ENCODE measurements at places on chromosomes 7 and 10.

- no peak for DNase-seq
These were observed 105.8 kb upstream of the ANK3 start for GRCh38 chr10:60495338-60496055.

- no peak for DNase-seq
These were observed 909 bp upstream of the CC2D2B start for GRCh38 chr10:95906677-95907455.

- DNase-seq: no peak
These were observed 26.3 kb upstream of the PPIF start for GRCh38 chr10:79320820-79321493.

DNA sequence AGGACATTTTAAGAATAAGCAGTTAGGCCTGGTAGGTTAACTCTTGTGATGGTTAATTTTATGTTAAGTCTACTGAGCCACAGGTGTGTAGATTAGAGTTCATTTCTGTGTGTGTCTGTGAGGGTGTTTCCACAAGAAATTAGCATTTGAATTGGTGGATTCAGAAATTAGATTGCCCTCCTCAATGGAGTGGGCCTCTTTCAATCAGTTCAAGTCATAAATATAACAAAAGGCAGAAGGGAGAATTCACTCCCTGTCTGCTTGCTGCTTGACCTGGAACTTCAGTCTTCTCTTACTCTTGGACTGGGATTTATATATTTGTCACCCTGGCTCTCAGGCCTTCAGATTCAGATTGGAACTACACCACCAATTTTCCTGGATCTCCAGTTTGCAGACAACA is 55.3 kb upstream of the POM121L12 start:
- no peak for DNase-seq

DNA sequence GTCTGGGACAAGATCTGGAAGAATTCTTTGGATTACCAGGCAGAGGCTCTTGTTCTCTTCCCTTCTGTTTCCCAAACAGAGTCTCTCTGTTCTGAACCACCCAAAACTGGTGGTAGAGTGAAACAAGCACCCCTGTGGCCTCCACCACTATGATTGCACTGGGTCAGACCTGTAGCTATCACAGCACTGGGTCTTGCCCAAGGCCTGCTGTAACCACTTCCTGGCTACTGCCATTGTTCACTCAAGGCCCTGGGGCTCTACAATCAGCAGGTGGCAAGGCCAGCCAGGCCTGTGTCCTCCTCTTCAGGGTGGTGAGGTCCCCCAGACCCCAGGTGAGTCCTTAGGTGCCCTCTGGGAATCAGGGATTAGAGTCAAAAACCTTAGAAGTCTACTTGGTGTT is 4.1 kb upstream of the LRRC17 start:
- DNase-seq: no peak

DNA sequence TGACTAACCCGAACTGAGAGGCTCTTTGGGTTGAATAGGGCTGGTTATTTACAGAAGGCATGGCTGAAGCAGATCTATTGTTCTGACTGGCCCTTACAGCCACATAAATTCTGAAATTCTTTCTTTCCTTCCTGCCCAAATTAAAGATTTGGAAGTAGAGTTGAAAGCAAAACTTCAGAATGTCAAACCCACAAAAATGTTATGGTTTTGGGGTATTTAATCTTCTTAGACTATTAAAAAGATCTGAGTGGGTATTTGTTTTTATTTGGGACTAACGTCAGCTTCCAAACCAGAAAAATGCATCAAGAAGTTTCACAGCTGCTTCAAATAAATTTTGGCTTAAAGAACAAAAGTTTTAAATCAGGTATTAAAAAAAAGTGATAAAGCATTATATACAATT is 124.5 kb downstream of the AHR start:
- no peak for DNase-seq

DNA sequence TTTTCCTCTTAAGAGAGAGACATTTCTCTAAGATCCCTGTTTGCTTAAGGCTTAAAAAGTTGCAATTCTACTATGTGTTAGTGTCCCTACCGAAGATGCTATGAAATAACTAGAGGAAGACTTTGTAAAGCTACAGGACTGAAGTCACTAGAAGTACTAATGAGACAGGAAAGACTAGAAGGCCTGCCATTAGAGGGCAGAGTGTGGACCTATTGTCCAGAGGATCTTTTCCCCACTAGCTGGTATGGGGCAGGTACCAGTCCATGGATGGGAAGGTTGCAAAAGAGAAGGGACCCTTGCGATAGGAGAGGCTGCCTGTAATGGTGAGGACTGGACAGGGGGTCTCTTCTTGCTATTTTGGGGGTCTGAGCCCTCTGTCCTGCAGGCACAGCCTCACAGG is 178.1 kb downstream of the TMEM178B start:
- DNase-seq: no peak

DNA sequence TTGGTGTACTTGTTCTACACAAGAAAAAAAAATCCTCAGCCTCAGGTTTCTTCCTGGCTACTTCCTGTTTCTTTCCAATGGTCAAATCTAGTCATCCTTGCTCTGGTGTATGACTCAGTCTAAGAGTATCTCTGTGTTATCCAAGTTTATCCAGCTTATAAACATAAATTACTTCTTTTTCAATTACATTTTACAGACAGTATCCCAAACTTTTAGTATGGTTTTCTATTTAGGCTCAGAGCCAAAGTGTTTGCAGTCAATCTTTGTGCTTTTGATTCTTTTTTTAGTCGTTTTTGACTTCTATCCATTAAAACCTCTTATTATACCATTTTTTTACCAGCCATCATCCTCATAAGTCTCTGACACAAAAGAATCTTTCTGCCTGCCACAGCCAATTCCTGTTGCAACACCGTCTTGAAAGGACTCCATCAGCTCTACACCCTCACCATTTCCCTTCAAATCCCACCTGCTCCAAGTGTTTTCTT is 294.6 kb downstream of the PTEN start:
- DNase-seq: no peak

DNA sequence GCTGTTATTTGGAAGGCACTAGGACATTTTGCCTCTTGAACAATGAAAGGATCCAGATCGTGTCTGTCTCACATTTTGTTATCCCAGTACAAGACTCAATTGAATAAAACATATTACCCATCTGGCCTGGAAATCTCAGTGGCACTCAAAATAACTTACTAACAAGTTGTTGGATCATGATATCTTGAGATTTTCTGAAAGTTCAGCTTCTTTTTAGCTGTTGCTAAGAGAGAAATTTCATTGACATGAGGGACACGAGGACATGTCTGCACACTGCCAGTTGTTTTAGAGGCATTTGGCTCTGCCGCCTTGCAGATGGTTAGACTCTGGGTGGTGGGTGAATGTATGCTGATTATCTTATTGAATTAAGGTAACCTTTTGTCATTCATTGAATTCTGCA is 41.0 kb downstream of the KAT6B start:
- no peak for DNase-seq

GRCh38 chr7:44518761-44519160 is 22.4 kb downstream of the NPC1L1 start:
- no peak for DNase-seq

DNA sequence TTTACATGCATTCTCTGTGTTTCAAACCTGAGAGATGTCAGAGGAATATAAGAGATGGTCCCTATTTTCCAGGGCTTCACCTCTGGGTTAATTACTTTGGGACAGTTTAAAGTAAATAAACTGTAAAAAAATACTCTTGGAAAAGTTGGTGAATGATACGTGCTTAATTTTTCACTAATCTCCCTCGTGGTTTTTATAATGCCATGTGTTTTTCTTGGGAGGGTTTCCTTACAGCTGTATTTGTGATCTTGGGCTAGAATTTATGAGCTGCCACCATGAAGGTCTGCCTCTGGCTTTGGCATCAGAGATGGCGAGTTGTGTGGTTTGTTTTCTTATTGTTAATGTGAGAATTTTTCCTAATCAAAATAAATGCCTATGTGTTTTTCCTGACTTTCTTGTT is 322.5 kb downstream of the AUTS2 start:
- no peak for DNase-seq

- DNase-seq: no peak
These were observed 5.4 kb downstream of the GPRIN2 start for GRCh38 chr10:46550795-46551700.

- no peak for DNase-seq
These were observed 64.6 kb downstream of the WDR37 start for GRCh38 chr10:1120801-1121211.

- no peak for DNase-seq
These were observed 110.9 kb downstream of the WDR11 start for GRCh38 chr10:120961795-120962755.

DNA sequence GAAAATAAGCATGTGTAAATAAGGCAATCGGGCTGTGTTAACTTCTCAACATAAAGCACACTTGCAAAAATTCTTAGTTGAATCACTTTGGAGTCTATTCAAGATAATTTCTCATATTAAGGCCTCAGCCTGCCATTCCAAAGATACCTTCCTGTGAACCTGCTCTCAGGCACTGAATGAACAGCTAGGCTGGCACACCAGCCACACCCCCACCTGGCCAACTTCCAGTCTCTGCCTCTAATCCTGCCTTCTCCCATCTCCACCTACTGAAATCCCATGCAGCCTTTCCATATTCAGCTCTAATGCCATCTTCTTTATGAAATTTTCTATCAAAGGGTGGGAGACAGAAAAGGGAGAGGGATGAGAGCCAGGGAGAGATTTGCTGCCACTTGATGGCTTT is 17.1 kb upstream of the MACROH2A2 start:
- no peak for DNase-seq

DNA sequence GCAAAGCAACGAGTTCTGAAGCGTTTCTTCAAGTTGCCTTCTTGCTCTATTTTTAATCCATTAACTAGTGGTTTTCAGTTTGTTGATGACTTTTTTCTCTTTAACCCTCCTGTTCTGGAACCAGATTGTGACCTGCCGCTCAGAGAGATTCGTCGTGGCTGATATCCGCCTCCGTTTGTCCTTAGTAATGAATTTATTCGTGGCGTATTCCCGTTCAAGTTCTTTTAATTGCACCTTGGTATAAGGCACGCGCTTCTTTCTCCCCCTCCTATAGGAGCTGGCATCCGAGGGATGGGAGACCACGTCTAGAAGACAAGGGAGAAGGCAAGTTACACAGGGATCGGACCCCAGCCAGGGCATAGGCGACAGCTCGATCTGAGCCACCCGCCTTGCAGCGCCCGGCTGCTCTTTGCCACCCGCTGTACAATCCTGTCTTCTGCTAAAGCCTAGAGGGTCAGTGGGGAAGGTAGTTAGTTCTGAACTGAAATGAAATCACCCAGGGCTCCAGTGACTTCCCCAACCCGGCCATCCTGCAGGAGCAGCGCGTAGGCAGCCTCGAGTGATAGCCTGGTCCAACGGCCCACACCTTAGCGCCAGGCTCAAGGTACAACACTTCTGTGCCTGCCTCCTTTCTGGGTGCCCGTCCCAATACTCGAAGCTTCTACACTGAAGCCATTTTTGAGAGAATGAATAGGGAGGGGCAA is 1.6 kb downstream of the HOXA13 start:
- DNase-seq: no peak

GRCh38 chr10:69969977-69970376 is 82.7 kb upstream of the MACROH2A2 start:
- no peak for DNase-seq

DNA sequence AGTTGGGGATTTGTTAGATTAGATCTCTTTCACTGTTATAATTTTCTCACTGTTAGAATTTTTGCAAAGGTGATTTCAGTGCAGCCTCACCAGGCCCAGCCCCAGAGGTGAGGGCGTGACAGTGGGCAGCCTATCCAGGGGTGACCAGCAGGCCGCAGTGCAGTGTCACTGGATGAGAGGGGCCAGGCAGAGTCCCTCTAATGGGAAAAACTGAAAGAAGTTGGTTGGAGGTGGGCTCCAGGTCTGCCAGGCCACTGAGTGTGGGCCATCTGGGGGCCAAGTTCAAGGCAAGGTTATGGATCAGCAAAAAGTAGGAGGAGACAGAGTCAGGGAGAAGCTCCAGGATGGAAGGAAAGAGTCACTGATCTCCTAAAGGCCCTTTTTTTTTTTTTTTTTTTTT is 90.5 kb upstream of the SDK1 start:
- DNase-seq: no peak
